ENCODE measurements at places on chromosomes 7 and 10.
A peak's percentile ranks its signal among the peaks of the same experiment; 100 is the strongest.

GRCh38 chr10:23262928-23263327 lies 70.8 kb downstream of the PTF1A start:
- DNase-seq = no peak

GRCh38 chr10:110067960-110068770 lies 60.4 kb downstream of the ADD3 start:
- no peak for DNase-seq

DNA sequence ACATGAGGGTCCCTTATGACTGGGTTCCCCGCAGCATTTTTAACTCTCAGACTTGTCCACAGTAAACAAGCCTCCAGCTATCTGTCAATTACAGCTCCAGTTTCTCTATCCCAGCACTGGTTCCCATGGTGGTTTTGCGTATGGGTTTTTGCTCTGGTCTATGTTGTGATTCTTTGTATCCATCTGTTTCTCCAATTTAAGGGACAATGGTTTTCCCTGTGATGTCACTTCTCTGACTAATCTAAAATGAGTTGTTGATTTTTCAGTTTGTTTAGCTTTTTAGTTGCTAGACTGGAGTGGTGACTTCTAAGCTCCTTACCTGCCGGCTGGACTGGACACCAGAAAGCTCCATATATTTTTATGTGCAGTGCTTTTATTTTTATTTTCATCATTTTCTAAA lies 303.7 kb downstream of the INHBA start:
- no peak for DNase-seq

DNA sequence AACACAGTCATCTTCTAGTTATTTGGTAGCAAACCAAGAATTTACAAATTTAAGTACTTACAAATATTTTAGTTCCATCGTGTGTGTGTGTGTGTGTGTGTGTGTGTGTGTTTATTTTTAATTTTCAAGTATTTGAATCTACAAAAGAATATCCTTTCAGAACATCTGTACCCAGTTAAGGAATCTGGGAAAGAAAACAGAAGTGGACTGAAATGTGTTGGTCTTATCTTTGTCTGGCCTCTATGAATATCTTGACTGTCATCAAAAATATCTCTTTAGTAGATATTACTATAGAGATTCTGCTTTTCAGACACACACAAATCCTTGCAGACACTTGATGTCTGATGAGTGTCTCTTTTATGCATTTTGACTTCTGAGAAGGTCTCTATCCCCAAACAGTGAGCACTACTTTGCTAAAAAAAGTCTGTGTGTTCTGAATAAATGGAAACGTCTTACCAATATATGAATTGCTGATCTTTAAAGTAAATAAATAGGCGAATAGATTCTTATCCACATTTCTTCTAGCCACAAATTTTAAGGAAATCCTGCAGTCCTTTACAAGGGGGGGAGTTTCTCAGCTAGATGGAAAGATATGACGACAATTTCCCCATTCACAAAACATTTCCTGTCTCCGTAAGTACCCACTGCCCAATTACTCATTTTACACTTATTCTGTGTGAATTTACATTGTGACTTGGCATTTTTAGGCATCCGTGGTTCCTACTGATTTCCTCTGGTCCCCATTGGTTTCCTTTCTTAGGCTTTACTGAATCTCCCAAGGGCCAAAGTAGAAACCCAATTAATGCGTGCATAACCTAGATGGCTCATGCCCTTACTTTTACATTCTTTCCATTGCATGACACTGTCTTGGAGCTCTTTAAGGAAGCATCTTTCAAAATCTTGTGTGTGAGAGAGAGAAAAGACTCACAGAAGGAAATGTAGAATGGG lies 36.0 kb downstream of the NRCAM start:
- DNase-seq = no peak

DNA sequence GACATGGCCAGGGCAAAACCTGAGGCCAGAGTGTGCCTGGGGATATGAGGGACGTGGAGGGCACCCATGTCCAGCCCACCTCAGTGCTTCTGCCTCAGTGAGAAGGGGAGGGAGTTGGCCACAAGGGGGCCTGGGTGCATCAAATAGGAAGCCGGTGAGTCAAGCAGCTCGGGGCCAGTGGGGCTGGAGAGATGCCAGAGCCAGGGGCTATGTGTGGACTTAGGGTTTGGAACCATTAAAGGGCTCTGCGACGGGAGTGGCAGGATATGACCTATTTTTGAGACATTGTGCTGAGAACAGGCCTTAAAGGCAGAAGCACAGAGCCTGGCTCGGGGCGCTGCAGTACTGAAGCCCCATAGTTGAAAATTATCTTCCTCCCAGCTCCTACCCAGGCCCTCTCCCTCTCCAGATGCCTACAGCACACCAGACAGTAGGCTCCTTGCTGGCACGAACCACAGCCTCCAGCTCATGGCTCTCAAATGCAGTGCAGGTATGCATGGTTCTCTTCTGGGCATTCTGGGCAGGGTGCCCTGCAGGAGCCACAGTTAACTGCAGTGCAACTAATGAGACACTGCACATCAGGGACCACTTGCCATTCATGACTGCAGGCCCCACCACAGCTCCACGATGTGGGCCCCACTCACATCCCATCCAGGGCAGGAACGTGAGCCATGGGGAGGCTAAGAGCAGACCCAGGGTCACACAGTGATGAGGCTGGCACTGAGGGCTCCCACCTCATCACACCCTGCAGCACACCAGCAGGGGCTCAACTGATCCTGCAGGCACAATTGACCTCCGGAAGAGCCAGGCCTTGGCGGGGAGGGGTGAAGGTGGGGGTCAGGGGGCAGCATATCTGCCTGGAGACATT lies 7.2 kb upstream of the PGAM2 start:
- peak; percentile 88 for DNase-seq

DNA sequence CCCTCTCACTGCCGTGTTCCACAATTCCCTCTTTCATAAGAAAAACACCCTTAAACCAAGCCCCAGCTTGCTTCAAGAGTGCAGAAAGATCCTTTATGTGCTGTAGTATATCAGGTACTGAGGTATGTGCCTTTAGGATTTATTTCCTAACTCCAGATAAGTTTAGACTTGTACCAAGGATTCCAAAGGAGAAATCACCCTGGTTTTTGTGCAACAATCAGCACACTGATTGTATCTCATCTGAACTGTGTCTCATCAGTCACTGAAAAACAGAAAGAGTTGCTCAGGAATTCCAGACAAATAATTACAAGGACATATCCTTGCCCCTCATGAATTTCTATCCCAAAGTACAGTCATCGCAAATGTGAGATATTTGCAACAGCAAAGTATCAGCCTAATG lies 77.2 kb upstream of the PTPRZ1 start:
- DNase-seq = no peak

DNA sequence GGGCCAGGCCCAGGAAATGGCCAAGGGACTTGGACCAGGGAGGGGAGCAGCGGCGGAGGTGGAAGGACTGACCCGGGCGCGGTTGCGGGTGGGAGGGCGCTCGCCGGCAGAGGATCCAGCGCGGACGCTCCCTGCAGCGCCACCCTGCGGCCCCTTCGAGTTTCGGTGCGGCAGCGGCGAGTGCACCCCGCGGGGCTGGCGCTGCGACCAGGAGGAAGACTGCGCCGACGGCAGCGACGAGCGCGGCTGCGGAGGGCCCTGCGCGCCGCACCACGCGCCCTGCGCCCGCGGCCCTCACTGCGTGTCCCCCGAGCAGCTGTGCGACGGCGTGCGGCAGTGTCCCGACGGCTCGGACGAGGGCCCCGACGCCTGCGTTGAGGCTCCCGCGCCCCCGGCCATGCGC lies 16.8 kb upstream of the ZNF467 start:
- DNase-seq = no peak

- no peak for DNase-seq
Measured at GRCh38 chr10:6047847-6048246, 14.3 kb downstream of the IL2RA start.

GRCh38 chr7:46583656-46584055 lies 662.6 kb upstream of the IGFBP3 start:
- no peak for DNase-seq

GRCh38 chr7:101736084-101736483 lies 81.3 kb upstream of the CUX1 start:
- DNase-seq = no peak

DNA sequence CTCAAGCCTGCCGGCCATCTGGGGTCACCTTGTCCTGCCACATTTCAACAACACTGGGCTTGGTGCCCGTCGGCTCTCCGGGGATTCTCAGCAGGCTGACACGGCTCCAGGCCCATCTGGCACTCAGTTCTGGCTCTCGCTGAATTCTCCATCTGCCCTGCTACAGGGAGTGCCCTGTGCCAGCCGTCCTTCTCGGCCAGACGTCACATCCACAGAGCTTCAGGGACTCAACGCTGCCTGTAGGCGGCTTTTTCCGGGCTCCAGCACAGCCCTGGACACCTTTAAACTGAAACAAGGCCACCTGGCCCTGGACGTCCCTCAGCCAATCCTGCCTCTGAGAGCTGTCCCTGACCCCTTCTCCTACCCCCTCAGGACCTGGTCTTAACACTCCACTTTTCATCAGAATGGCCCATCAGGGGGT lies 43.0 kb downstream of the TMEM130 start:
- no peak for DNase-seq

DNA sequence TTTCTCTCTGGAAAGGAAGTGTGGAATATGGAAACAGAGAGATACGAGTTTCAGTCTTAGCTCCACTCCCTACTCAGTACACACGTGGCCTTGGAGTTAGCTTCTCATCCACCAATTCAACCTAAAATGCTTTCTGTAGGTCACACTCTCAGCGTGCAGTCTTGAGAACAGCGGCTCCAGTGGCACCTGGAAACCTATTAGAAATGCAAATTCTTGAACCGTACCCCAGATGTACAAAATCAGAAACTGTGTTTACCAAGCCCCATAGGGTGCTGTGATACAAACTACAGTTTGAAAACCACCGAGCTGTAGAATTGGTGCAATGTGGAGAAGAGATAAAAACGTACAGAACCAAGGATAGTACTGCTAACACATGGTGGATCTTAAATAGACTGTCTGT lies 91.1 kb upstream of the SP4 start:
- no peak for DNase-seq

DNA sequence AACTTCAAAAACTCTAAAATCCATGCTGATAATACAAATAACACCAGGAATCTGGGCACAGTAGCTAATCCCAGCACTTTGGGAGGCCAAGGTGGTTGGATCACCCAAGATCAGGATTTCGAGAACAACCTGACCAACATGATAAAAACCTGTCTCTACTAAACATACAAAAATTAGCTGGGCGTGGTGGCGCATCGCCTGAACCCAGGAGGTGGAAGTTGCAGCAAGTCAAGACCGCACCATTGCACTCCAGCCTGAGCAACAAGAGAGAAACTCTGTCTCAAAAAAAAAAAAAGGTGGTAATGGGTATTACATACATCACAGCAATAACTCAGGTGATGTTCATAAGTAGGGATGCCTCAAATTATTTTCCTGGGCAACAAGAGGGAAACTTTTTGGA lies 315.0 kb upstream of the MEOX2 start:
- no peak for DNase-seq

GRCh38 chr10:99450156-99450555 lies 19.7 kb upstream of the GOT1 start:
- no peak for DNase-seq

DNA sequence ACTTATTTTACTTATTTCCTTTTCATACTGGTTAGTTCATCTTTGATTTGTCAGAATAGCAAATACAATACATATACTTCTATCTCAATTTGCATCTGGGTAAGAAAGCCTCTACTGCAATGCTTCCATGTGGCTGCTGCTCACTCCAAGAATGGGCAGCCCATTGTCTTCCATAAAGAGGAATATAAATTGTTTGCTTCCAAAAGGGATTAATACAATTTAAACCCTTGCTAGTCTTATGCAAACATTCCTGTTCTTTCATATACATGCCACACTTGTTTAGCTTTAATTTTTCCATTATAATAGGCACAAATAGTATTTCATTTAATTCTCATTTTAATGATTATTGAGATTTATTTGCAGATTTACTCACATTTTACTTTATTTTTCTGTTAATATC lies 555.4 kb upstream of the POM121L12 start:
- no peak for DNase-seq

DNA sequence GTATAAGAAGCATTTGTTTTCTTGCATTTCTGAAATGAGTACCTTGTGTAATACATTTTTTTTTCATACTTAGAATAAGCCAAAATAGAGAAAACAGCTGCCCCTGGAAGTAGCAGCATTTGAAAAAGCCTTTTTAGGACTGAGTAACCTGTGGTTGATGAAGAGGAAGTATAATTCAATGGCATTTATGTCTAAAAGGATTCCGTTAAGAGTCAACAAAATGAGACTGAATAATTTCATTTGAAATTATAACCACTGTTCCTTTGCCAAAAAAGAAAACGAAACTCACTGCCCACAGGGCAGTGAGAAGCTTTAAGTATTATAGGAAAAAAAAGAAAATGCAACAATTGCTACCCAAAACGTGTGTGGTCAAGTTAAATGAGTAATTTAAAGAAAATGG lies 705.6 kb upstream of the PHF14 start:
- no peak for DNase-seq

DNA sequence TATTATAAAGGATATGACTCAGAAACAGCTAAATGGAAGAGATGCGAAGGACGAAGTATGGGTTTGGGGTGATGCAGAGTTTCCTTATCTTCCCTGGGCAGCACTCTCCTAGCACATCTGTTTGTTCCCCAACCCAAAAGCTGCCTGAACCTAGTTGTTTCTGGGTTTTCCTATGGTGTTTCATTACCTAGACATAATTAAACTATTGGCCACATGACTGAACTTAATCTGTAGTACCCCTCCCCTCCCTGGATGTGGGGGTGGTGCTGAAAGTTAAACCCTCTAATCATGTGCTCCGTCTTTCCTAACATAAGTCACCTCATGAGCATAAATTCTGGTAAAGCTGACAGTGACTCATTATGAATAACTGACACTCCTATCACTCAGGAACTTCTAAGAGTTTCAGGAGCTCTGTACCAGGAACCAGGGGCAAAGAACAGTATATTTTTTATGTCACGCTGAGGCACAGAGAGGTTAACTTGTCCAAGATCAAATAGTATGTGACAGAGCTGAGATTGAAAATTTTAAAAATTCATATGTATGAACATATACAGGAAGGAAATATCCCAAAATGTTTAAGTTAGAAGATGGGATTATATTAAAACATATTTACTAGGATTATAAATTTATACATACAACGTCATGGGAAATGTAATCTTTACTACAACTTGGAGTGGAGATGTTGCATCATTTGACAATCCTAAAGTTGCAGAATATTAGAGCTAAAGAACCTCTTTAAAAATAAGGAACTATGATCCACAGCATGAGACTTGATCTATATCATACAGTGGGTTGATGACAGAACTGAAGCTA lies 4.8 kb downstream of the STRIP2 start:
- DNase-seq = peak; percentile 82

DNA sequence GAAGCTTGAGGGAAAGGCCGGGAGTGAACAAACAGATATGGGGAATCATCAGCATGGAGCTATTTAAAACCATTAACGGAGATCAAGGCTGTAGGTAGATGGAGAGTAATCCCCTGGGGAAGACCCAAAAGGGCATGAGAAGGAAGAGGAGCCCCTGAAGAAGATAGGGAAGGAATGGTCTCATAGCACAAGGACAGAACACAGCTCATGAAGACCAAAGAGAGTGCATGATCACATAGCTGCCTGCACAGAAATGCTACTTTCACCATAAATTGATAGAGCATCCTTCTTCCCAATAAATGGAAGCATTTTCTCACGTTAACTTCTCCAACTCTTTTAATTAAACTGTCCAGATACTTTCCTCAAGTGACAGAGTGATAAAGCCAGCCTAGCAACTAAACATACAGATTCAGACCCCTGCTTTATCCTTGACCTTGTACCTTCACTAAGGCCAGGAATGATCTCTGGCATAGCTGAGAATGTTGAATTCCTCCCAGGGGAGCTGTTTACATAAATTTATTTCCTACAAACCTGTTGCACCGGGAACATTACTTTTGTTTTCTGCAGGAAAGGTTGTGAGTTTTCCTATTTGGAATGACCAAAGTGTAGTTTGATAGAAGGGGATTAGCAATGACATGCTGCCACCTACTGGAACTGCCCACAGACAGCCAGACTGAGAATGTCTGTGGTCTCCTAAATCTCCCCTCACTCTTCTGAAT lies 110.8 kb upstream of the LRGUK start:
- peak; percentile 48 for DNase-seq
